ENCODE measurements at places on chromosomes 7 and 10.

GRCh38 chr10:86905429-86905828, 52.0 kb downstream of the MMRN2 start:
- no peak for DNase-seq

GRCh38 chr7:23654508-23654907, 25.5 kb upstream of the FAM221A start:
- peak; percentile 13 for DNase-seq

- no peak for DNase-seq
These were observed 50.7 kb upstream of the RHEB start for GRCh38 chr7:151570366-151570915.

GRCh38 chr10:74058071-74058470, 60.2 kb downstream of the VCL start:
- DNase-seq: no peak

GRCh38 chr10:47231414-47231813, 68.6 kb upstream of the GDF10 start:
- DNase-seq: no peak

GRCh38 chr7:88307412-88307811, 718 bp upstream of the STEAP4 start:
- no peak for DNase-seq

DNA sequence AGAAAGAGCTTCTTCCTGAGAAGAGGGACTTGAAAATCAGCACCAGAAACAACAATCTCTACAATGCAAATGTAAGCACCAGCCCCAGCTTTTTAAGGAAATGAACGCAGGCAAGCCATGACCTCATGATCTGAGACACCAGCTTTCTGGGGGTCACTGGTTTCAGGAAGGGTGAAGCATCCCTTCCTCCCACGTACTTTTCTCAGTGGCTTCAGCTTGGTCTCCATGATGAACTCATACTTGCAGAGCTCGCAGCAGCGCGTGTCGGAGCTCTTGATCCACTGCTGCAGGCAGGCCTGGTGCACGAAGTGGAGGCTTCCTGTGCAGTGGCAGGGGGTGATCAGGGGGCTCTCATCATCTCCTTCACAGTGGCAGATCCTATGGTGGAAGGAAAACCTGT, 87.0 kb downstream of the ALOX5 start:
- DNase-seq: peak; percentile 99

- no peak for DNase-seq
These were observed 228.0 kb downstream of the RAB11FIP2 start for GRCh38 chr10:117818721-117819120.

GRCh38 chr7:130288829-130289228, 4.1 kb upstream of the CPA4 start:
- no peak for DNase-seq

- no peak for DNase-seq
These were observed 52.7 kb upstream of the FOXK1 start for GRCh38 chr7:4629287-4629895.

DNA sequence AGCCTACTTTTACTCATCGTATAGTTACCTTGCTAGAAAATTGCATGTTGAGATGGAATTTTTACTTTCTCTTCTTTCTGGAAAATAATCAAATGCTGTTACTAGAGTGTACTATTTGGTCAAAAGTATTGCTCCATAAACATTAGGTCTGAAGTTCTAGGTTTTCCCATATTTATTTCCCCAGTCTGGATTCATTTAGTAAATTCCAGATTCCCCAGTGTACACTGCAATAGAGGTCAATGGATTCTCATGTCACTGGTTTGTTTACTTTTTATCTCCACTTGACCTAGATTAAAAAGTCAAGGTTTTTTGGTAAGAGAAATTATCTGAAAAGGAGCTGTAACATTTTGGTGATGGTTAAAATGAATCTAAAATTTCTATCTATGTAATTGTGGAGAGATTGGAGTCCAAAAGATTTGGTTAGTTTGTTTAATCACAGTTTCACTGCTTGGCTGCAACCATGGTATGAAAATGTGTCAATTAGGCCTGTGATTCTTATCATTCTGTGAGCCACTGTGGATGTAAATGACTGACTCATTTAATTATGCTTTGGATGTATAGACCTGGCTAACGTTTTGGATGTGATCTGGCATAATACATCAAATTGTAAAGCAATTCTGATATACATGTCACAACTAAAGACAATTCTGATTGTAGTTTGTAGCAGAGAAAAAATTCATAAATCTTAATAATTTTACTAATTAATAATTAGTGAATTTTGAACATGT, 32.7 kb upstream of the STEAP4 start:
- no peak for DNase-seq

- DNase-seq: no peak
These were observed 20.3 kb downstream of the NACAD start for GRCh38 chr7:45068236-45069023.

- DNase-seq: no peak
These were observed 14.7 kb upstream of the CSGALNACT2 start for GRCh38 chr10:43123361-43124093.

DNA sequence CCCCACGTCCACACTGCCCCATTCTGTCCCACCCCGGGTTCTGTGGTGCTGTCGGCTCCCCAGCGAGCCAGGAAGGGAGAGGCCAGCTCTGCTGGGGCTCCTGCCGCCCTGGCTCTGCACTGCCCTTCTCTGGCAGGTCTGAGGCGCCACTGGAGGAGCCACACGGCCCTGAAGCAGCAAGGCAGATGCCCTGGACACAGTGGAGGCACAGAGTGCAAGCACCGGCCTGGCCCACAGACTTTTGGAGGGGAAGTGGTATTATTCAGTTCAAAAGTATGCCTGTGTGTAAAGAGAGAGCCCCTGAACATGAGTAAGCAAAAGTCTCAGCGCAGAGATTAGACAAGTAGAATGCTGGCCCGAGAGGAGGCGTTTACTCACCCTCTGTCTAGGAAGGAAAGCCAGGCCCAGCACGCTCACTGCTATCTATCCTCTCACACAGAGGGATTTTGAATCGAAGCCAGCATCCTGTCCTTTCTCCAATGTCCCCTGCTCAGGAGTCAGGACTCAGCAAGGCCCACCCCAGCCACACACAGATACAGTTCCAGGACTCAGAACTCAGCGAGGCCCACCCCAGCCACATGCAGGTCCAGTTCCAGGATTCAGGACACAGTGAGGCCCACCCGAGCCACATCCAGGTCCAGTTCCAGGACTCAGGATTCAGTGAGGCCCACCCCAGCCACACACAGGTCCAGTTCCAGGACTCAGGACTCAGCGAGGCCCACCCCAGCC, 115.0 kb downstream of the EGFR start:
- no peak for DNase-seq

DNA sequence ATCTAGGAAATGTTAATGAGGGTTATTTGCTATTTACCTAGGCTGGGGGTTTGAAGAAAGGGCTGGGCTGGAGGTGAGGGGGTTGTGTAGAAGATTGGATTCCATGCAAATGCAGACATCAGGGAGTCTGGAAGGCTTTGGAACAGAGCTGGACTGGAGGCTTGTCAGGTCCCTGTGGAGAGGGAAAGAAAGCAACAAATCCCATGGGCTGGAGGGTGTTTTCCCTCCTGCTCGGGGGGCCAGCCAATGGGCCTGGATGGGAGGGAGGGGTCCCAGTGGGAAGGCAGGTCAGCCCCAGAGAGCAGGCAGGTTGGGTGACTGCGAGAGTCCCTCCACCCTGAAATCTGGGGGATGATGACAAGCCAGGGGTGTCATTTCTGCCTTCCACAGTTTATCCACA, 431.8 kb downstream of the RPS24 start:
- DNase-seq: no peak
